Activated CD4-positive, alpha-beta T cell treated with anti-CD3 and anti-CD28 coated beads, Interleukin-10, Interleukin-2, amounts not matched to agents 100 ng/mL and 50 ng/mL, durations not matched to agents 16 hours and 8 hours (primary cell): ENCODE measurements at places on chromosomes 5 and 9.
A peak's percentile ranks its signal among the peaks of the same experiment; 100 is the strongest.

DNA sequence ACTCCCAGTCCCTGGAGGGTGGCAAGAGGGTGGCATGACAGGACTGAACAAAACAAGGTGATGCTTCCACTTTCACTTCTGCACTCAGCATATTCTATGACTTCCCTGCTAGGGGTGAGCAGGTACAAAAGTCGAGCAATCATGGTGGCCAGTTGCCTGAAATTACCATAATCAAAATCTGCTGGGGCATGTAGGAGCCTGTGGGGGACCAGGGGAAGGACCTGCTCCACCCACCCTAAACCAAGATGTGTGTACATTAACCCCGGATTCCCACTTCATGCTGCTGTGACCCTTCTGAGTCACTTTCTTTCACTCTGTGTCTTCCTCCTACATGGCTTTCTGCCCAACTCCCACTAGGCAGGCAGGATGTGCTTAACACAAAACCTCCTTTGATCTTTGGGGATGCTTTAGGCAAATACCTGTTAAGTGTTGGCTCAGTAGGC, 73.3 kb upstream of the PHF24 start:
- peak; percentile 14 for DNase-seq

GRCh38 chr5:168790002-168790635, 211.0 kb upstream of the PANK3 start:
- no peak for DNase-seq

DNA sequence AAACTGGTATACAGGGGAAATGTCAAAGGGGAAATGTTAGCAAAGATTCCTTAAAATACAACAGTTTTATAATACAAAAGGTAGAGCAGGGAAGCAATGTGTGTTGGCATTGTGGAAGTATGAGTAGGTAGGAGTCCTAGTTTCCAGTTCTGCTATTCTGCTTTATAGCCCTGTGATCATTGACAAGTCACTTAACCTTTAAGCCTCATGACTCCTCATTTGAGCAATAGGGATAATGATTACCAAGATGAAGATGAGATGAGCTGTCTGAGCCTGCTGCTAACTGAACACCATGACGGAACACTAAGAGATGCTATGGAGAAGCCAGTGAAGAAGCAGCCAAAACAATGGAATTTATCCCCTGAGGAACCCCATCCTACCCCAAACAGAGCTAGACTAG, 251.7 kb downstream of the PAPPA start:
- no peak for DNase-seq

DNA sequence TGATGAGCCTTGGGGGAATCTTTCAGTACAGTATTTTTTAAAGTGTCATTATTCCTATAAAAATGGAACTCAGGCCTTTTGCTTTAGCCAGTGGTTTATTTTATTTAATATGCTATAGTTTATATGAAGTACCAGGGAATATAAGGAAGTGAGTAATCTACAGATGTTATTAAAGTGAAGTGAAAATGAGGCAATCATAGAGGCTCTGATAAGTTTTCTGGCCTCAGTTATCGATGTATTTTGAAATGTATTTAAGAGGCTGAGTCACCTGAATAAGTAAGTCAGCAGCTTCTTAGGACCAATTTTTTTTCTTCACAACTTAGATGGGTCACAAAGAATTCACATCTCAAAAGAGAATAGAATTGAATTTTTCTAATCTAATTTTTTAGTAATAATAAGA, 829.0 kb downstream of the DNAH5 start:
- no peak for DNase-seq

DNA sequence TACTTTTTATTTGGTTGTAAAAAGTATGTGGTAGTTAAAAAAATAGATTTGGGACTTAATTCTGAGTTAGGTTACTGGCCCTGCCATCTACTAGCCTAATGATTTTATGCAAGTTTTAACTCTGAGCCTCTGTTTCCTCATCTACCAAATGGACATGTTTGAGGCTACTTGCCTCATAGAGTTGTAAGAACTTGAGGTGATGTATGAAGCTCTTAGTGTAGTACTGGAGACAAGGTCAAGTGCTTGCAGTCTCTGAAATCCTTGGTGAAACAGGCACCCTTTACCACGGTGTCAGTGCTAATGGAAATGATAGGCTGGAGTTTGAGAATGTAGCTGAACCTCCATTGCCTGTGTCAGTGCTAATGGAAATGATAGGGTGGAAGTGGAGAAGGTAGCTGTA, 15.3 kb downstream of the GPR107 start:
- no peak for DNase-seq

DNA sequence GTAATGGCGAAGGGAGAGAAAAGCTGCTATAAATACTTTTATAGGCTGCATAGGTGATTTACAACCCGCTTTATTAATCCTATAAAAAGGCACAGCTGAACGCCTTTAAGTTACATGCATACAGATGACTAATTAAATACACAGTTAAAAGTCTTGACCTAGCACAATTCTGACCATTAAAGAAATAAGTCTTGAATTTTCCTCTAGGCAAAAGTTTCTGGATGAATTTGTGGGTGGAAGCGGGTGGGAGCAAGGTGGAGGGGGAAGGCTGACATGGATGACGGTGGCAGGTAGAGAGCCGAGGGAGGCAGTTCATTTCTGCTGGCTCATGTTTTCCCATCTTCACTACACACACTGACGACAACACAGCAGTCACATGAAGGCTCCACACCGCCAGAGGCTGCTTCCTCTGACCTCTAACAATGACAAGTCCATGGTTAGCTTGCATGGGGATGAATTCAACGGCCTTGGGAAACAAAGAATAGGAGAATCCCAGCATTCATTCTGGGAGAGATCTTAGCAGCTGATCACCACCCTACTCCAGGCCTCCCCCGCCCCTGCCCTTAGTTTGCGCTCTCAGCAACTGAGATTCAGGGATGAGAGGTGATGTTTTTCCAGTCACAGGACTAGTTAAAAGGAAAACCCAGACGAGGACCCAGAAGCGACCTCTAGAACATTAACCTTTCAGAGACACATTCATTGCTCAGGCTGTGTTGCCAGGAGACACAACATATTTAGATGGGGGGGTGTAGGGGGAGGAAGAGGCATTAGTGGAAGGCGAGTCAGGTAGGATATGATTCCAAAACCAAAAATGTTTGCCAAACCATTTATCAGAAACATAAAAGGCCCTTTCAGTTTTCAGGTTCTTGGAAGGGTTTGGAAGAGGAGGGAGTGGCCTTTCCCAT, 329.3 kb downstream of the PIK3R1 start:
- DNase-seq = no peak

- no peak for DNase-seq
These were observed 790.1 kb downstream of the EFNA5 start for GRCh38 chr5:106880656-106881055.

- no peak for DNase-seq
These were observed 5.8 kb downstream of the TAS2R1 start for GRCh38 chr5:9624196-9624947.

- DNase-seq = no peak
These were observed 1653.1 kb upstream of the CDH9 start for GRCh38 chr5:28691526-28691925.

- no peak for DNase-seq
These were observed 39.0 kb upstream of the ZSWIM6 start for GRCh38 chr5:61293071-61293470.

DNA sequence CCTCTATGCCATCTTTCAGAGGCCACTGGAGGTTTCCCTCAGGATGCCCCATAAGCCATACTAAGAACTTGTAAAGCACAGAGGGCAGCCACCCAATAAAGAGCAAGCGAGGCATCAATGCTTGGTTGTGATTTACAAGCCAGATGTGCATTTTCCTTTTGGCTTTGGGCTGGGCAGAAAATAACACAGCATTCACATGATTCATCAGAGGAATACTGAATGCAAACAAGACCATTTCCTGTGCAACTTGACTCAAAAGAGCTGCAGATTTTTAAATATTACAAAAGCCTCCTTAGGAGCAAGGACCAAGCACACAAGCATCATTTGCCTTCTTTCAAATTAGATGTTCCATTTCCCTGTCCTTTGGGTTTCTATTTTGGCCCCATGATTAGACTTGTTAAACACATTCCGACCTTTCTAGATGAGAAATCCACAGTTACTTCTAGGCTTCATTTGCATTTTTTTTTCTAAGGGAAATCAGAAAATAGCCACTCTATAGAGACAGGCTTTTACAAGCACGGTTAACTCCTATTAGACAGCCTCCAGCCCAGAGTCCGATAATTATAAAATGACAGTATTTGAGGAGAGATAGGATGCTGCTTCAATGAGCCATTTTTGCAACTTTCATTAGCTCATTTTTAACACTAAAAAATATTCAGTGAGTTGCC, 207.8 kb downstream of the SEMA5A start:
- no peak for DNase-seq

GRCh38 chr9:90907056-90907445, 105.4 kb downstream of the SYK start:
- no peak for DNase-seq

- no peak for DNase-seq
These were observed 292.1 kb downstream of the GADD45G start for GRCh38 chr9:89896806-89897340.
